ENCODE measurements at places on chromosomes 2 and 18.

DNA sequence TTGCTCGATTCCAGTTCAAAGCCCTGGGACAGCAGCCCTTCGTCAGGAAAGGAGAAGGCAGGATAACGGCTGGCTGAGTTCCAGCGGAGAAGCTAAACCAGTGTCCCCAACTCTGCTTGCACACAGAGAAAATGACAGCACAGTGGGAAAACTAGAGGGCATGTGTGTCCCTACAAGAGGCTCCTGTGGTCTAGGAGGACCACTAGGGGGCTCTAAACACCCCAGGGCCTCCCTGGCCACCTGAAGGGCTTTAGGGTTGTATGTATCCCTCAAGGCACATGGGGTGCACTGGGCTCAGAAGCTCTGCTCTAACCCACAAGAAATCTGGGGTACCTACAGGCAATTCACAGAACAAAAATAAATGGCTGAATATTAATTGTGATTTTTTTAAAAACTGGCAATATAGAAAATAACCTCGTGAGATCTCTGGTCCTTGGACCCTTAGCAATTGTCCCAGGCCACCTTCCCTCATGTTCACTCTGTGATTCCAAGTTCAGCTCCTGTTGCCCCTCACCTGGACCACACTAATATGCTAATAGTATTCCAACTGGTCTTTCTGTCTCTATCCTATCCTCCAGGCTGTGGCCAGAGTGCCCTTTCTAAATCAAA lies 17.5 kb downstream of the STAT1 start:
- no peak for DNase-seq

- no peak for DNase-seq
Observed at GRCh38 chr2:224293976-224294375, 107.9 kb downstream of the FAM124B start.

GRCh38 chr2:216777637-216778273 lies 82.1 kb downstream of the TNP1 start:
- DNase-seq = peak; percentile 83

DNA sequence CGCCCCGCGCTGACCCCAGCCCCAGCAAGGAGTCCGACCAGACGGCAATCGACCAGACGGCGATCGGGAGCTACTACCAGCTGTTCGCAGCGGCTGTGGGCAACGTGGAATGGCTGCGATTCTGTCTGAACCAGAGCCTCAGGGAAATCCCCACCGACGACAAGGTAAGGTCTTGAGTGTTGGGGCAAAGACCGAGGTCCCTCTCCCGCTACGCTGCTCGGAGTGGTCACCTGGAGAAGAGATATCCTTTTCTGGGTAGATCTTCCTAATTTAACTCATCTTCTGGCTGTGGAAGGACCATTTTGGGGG lies 704 bp downstream of the ANKRD53 start:
- no peak for DNase-seq

GRCh38 chr18:49650426-49650891 lies 88.6 kb downstream of the LIPG start:
- no peak for DNase-seq

Measured in NCI-H774 (cell line).